ENCODE measurements at places on chromosomes 16 and 17. TPM values are rescaled to one million over a fixed set of nuclear protein-coding genes. Genes with fewer than 3 reads are reported as not detected.

KRTAP1-3 gene
- total RNA-seq = not detected

DEXI gene
- total RNA-seq = 59.7 TPM

DNA sequence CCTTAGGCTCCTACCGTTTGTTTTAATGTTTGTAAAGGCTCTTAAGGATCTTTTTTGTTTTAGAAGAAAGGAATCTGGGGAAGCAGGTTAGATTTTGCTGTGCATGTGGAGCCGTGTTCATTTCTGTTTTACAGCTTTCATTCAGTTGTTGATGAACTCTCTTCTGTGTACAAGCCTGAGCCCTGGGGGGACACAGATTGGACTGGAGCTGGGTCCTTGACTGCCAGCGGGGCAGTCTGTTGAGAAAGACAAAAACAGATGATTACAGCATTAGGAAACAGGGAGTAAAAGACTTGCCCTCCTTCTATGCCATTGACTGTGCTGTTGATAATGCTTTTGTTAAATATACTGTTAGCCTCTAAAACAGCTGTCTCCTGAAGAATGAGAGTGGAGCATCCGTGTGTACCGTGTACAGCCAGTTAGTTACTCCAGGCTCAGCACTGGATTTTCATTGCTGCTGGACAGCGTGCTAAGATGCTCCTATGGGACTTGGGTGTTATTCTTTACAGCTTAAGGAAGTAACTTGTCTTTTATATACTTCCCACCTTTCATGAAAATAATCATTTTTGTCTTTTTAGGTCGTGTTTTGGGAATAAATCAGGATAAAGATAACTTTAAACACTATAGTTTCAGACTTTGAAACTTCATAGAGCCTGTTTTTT lies 3.2 kb downstream of the MAP1LC3B start:
- no peaks in the 10 kb centered on the region for H3K27me3 ChIP-seq
- DNase-seq = no peak
- no peak overlapping the region for H3K4me3 ChIP-seq
- peaks cover 9% of the 10 kb centered on the region for H3K36me3 ChIP-seq
- H3K27ac ChIP-seq = no peak overlapping the region

DNA sequence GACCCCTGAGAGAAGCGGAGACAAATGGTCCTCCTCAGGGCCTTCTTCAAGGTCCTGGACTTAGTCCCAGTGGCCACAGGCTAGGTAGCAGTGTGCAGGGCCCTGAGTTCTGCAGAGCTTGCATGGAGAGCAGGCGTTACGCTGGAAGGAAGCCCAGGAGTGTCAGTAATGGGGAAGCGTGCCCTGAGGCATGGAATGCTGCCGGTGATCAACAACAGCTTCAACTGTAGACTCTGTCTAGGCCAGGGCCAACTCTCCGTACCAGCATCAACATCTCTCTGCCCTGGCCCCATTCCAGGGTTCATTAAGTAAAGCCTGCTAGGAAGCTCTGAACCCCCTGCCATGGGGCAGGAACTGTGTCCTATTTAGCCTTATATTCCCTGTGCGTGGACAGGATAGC lies 568 bp upstream of the TNK1 start:
- DNase-seq = no peak
- peaks cover 15% of the 10 kb centered on the region for H3K4me1 ChIP-seq
- no peak overlapping the region for H3K27ac ChIP-seq
- no peaks in the 10 kb centered on the region for H3K36me3 ChIP-seq
- no peak overlapping the region for H3K4me3 ChIP-seq

DNA sequence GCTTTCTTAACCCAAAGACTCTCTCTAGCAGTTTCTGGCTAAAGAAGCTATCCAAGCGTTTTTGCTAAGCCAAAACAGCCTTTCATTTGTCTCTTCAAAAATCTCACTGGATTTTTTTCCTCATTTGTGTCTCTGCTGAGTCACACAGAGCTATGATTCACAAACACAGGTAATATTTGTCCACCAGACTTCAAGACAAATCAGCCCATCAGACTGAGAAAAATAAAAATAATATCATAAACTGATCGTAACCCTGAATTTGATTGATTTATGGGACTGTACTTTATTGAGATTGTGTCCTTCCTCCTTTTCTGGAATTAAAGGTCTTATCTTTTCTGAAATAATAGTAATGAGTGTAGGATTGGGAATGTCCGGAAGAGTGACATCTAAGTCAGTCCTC lies 25.8 kb downstream of the TRIM16 start:
- H3K27me3 ChIP-seq = no peaks in the 10 kb centered on the region
- H3K27ac ChIP-seq = no peak overlapping the region
- no peaks in the 10 kb centered on the region for H3K4me1 ChIP-seq
- no peak overlapping the region for H3K4me3 ChIP-seq

DNA sequence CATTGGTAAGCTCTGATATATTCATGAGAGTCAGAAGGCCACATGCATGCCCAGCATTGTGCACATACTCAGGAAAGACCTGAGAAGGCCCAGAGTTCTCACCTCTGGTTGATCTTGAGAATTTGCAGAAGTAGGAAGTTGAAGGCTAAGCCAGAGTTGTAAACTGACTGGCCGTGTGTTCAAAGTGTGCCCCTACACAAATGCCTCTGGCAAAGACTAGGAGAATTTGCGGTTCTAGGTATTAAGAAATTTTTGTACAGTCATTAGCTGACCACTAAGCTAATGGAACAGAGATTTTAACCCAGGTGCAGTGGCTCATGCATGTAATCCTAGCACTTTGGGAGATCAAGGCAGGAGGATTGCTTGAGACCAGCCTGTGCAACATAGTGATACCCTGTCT lies 25.0 kb downstream of the FBXL20 start:
- H3K4me1 ChIP-seq = peaks cover 66% of the 10 kb centered on the region
- H3K4me3 ChIP-seq = 0 out of 2 replicates have a peak overlapping the region, but pooled peaks have one; percentile 1
- H3K27me3 ChIP-seq = no peaks in the 10 kb centered on the region
- no peaks in the 10 kb centered on the region for H3K36me3 ChIP-seq

GRCh38 chr16:49580751-49581303 lies 207.2 kb downstream of the C16orf78 start:
- no peaks in the 10 kb centered on the region for H3K36me3 ChIP-seq
- no peak for DNase-seq
- no peak overlapping the region for H3K27ac ChIP-seq
- no peaks in the 10 kb centered on the region for H3K4me1 ChIP-seq
- H3K27me3 ChIP-seq = no peaks in the 10 kb centered on the region
- H3K4me3 ChIP-seq = no peak overlapping the region

- no peak for DNase-seq
- H3K4me1 ChIP-seq = no peaks in the 10 kb centered on the region
- no peak overlapping the region for H3K27ac ChIP-seq
- no peak overlapping the region for H3K4me3 ChIP-seq
Measured at GRCh38 chr17:64187093-64187895, 57.4 kb upstream of the ERN1 start.

DNA sequence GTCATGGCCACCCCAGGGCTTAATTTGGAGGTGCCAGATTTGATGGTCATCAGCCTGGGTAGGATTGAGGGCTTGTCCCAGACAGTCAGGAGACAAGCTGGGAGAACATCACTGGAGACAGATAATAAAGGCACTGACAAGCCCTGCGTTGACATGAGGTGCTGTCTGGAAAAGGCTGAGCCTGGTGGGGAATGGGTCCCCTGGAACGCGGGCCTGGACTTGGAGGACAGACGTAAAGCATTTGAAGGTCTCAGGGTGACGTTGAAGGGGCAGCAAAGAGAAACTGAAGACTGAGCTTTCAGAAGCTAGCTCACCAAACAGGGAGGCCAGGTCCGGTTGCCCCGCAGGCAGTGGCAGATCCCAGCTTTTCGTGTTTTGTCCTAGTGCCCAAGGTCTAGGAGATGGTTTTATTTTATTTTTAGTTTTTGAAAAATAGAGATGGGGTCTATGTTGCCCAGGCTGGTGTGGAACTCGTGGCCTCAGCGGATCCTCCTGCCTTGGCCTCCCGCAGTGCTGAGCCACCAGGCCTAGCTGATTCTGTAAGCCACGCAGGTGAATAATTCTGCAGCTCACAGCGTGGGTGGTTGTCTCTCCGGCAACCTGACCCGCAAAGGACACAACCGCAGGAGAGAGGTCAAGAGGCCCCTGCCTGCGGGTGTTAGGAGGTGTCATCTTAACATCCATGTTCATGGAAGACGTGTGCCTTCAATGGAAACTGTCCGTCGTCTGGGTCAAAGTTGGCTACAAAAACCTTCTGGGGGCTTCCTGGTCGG lies 37.6 kb downstream of the METRNL start:
- H3K4me3 ChIP-seq = no peak overlapping the region
- no peaks in the 10 kb centered on the region for H3K36me3 ChIP-seq
- H3K4me1 ChIP-seq = peaks cover 9% of the 10 kb centered on the region

Measured in Karpas-422 (cell line).